ENCODE measurements at places on chromosomes 3 and 15.

DNA sequence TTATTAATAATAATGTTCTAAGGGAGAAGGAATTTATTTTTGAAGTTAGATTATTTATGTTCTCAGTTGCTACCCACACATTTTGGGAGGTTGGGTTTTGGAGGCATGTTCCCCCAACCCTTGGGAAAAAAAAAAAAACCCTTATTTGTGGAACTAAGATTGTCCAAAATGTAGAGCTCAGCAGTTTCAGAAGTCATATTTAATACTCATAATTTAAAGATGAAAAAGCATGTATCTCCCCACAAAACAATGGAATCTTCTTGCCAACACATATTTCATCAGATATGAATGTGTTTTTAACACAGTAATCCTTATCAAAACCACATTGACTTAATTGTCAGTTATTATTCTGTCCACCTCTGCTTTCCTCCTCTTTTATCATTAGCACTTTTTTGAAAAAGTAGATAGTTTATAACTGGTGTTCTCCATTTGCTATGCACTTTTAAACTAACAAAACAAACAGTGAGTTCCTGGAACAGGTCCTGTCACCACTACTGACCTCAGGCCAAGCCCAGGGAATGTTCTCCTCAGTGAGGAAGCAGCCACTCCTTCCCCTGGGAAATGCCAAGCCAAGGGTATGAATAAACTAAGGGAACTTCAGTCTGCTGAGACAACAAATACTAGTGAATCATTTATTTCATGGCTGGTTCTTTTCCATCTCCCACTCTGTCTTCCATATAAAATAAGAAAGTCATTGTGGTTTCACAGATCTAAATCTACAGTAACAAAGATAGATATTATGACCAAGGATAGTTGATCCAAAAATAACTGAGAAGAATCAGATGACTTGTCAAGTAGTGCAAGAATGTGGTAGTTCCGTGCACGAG lies 414.4 kb upstream of the ALCAM start:
- no peak for DNase-seq

GRCh38 chr15:91537856-91538255 lies 315.7 kb upstream of the SLCO3A1 start:
- DNase-seq = no peak

DNA sequence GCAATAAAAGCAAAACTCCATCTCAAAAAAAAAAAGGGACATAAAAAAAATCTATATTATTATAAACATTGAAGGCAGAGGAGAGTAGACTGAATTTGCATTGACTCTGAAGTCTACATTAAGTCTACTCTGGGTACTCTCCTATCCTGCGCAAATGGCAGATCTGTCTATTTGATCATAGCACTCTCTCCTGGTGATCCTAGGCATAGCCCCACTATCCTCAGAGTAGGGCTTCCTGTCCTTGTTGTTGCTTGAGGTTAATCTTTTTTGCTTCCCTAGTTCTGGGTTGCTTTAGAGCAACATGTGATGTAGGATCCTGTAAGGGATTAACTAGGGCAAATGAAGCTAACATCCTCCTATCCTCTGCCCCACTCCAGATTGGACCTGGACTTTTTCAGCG lies 82.1 kb upstream of the LRRFIP2 start:
- no peak for DNase-seq

DNA sequence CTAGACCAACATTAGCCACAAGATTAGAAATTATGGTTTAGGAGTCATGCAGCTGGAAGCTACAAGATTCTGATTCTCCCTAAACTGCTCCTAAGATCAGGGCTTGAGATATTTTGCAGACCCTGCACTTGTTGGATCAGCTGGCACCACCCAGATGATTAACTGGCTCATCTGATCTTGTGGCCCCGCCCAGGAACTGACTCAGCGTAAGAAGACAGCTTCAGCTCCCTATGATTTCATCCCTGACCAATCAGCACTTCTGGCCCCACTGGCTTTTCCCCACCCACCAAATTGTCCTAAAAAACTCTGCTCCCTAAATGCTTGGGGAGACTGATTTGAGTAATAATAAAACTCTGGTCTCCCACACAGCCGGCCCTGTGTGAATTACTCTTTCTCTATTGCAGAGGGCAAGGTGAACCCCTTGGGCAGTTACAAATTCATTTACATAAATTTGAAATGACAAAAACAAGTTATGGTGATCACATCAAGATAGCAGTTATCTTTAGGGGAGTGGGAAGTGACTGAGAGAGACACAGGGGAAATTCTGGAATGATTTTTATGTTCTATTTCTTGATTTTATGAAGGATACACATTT lies 76.5 kb downstream of the CD200R1L start:
- no peak for DNase-seq

- DNase-seq = peak; percentile 59
These were observed at the start of gene SH3BP5 for GRCh38 chr3:15332405-15333098. SH3BP5 (minus strand) TSS chr3:15332586; CDS start chr3:15332408, 178 bp downstream.

GRCh38 chr3:549636-550035 lies 353.1 kb downstream of the CHL1 start:
- DNase-seq = no peak

GRCh38 chr3:55059027-55059629 lies 131.3 kb upstream of the LRTM1 start:
- DNase-seq = no peak

DNA sequence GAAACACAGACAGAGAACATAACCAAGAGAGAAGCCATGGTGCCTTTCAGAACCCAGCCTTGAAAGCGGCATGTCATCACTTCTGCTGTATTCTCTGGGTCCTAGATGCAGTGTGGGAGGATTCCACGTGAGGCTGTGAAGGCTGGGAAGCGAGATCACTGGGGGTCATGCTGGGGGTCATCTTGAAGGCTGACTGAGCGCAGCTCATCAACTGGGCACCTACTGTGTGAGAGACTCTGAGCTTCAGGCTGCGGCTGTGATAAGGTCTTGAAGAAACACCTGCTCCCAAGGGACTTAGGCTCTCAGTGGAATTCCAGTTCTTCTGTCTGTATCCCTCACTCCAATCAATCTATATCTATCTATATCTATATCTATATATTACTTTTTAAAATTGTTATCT lies 91.8 kb upstream of the KLF13 start:
- DNase-seq = no peak

GRCh38 chr15:70210076-70210475 lies 112.4 kb upstream of the TLE3 start:
- no peak for DNase-seq

- DNase-seq = no peak
These were observed 15.5 kb upstream of the GATM start for GRCh38 chr15:45393851-45394250.

DNA sequence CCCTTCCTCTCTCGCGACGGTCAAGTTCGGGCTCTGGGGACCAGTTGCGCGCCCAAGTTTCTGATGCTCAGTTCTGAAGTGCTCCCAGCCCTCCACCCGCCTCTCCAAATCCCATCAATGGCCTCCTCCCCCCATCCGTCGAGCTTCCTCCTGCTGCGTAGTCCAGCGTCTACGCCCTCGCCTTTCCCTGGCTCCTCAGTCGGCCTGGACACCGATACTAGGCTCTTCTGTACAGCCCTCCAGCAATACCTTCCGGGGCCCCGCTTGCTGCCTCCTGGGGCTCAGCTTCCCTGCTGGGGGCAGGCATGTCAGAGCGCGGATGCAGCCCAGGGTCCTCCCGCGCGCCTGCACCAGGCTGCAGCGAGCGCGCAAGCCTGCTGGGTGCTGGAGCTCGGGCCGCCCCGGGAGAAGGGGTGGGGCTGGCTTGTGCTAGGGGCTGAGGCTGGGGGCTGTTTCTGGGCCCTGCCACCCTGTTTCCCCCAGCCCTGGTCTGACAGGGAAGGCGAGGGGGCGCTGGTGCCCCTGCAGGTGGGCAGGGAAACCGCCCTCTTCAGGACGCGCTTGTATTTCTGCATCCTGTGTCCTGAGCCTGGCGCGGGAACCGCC lies 353.3 kb upstream of the SUCLG2 start:
- peak; percentile 5 for DNase-seq

DNA sequence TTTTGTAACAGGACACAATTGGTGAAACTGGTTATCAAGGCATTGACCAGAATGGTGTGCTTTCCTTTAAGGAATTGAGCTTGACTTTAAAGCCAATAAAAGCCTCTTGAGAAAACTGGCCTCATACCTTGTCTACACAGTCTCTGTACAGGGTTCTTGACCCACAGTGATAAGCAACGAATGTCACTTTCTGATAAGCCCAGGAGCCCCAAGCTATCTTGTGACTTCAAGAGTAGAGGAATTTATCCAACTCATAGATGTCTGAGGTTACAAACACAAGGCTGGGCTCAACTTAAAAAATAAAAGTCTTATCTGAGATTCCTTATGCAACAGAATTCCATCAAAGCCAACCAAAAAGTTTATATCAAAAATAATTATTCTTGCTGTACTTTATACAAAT lies 212.1 kb downstream of the GBE1 start:
- DNase-seq = no peak

DNA sequence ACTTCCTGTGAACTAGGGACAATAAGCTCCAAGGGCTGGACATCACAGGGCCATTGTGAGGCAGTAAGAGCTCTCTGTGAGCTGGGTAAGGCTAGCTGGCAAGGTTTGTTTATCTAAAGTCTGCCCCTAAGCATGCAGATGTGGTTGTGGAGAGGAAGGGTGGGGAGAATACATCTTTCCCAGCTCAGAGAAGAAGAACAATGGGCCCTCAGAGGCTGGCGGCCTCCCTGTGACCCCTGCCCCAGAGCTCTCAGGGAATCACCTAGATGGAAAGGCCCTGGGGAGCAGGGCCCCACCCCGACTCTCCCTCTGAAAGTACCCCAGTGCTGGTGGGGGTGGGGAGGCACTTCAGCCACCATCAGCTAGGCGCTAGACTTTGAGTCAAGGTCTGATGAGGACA lies 4.3 kb upstream of the AP3B2 start:
- no peak for DNase-seq

DNA sequence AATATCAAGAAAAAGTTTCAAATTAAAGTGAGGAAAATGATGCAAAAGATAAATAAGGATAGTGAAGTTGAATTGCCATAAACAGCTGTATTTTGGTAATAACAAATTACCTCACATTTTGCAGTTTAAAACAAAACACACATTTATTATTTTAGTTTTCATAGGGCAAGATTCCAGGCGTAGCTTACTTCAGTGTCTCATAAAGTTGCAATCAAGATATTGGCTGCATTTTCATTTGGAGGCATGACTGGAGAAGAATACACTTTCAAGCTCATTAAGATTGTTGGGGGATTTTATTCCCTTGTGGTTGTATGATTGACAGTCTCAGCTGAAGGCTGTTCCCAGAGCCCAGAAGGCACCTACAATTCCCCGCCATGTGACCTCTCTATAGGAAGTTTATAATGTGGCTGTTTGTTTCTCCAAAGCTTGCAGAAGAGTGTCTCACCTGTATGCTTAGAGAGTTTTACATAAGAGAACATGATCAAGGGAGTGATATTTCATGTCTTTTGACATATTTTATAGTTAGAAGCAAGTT lies 151.4 kb downstream of the OTOL1 start:
- no peak for DNase-seq

Data from activated T-helper 1 cell treated with anti-CD3 and anti-CD28 coated beads, Interleukin-2, amount 50 U/mL, for 16 hours (primary cell).